ENCODE measurements at places on chromosomes 1 and 21. TPM values are rescaled to one million over a fixed set of nuclear protein-coding genes. Genes with fewer than 3 reads are reported as not detected.

Gene CNIH3
- 3.7 TPM for total RNA-seq

Gene VPS72
- 71.5 TPM for total RNA-seq

Gene SPRR2A
- total RNA-seq = not detected

Gene NUP210L
- total RNA-seq = 0.05 TPM

Gene CD1B
- not detected for total RNA-seq

Gene MFSD2A
- total RNA-seq = 1.2 TPM

Gene TDRD5
- 2.4 TPM for total RNA-seq

Gene LORICRIN
- not detected for total RNA-seq

Gene ATP6V1G3
- not detected for total RNA-seq

Data from Panc1 (cell line).